ENCODE measurements at places on chromosomes 5 and 9.

DNA sequence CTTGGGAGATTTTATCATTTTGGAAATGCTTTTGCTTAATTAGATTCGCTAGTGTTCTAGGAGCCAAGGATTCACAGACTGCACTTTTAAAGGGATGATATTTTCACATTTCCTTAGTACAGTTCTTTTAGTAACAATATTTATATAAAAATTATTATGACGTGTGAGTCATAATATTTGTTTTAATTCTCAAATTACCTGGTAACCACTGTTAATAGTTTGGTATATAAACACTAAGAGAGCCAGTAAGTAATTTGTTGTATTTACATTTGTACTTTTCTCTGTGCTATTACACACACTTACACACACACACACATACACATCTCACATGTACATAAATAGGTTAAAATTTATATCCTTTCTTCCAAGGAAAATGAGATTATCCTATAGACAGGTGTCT, 58.8 kb upstream of the RAD23B start:
- DNase-seq = no peak

- DNase-seq = no peak
Measured at GRCh38 chr5:150386024-150386855, 26.5 kb downstream of the CD74 start.

DNA sequence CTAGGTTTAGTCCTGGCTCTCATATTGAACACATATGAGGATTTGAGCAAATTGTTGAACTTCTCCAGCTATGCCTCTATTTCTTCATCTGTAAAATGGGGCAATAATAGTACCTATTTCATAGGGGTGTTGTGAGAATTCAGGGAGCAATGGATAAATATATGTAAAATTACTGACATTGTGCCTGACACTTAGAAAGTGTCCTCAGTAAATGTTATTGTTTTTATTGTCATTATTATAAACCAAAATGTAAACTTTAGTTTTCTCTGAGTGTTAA, 101.7 kb downstream of the ANGPTL2 start:
- no peak for DNase-seq

GRCh38 chr5:90434116-90434714, 24.7 kb upstream of the CETN3 start:
- DNase-seq = peak; percentile 10

- no peak for DNase-seq
Measured at GRCh38 chr5:150895431-150896428, 9.1 kb downstream of the ZNF300 start.

GRCh38 chr5:43207601-43208000, 15.6 kb downstream of the NIM1K start:
- DNase-seq = no peak

- no peak for DNase-seq
Measured at GRCh38 chr9:126532489-126532888, 81.2 kb upstream of the LMX1B start.

DNA sequence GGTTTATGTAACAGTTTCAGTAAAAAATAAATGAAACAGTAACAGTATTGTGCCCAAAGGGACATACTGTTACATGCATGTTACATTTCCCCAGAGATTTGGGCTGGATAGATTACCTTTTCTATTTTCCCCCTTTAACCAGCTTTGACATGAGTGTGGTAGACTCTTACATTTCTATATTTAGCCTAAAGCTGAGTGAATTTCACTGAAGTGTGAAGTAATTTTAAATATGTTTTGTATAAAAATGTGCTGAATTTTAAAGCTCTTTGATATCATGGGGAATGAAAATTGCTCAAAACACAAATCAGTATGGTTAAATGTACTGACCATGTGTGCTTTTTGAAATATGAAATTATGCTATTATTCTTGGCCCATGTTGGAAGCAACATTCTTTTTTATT, 122.3 kb upstream of the CDH10 start:
- DNase-seq = no peak

GRCh38 chr5:44150075-44150723, 239.0 kb downstream of the FGF10 start:
- DNase-seq = no peak

DNA sequence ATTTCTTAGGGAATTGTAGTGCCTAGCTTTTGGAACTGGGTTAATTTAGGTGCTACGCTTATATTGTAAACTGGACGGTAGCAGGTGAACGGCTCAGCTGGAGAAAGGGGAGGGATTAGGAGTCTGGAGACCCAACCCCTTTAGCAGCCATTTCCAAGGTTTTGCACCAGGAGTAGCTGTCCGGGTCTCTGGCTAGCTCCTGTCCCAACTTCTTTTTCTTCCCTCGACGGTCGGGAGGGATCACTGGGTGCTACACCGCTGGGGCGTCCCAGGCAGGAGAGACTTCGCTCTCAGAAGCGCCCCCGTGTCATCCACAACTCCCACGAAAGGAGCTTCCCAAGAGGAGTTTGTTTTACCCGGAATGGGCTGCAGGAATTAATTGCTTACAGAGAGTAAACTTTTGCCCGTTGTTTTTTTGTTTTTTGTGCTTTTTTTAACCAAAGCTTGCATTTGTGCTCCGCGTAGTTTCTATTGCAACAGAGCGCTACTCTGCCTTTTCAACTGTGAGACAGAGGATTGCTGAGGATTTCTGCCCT, 1640.9 kb upstream of the C9orf72 start:
- DNase-seq = no peak

DNA sequence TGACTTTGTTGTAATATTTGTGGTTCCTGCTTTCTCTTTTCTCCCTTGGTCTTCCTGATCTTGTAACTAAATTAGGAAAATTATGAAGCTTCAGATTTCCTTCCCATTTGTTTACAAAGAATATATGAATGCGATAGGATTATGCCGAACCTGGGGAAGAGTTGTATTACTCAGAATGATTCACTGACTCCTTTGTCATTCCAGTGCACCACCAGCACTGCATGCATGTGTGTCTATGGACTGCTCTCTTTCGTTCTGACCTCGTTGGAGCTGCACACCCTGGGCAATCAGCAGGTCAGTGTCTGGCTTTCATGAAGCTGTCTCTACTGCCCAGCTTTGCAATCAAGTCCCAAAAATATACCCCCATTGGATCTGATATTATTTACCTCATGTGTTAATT, 25.5 kb downstream of the NUP188 start:
- no peak for DNase-seq

DNA sequence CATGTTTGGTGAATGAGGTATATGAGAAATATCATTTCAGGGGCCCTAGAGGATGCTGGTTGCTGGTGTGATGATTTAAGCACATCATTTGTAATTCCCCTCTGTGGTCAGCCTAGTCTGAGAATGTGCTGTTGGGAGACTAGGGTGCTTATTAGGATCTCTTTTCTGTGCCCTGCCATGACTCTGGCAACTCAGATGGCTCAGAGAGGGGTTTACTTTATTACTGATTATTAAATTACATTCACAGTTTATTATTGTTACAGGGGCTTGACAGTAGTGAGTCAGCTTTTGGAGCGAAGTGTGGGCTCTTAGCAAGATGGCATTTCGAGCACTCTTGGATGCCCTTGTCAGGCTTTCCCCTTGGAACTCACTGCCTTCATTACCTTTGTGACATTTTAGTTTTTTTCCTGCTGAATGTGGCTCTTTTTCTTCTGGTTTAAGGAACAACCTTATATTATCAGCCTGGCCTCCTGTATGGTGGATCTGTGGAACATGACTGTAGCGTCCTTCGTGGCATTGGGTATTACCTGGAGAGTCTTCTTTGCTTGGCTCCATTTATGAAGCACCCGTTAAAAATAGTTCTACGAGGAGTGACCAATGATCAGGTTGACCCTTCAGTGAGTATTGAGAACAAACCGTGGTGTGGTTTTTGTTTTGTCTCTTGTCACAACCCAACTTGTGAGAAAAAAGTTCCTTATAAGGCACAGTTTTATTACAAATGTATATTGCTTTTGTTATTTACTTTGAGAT, 33.8 kb downstream of the RCL1 start:
- DNase-seq = no peak

DNA sequence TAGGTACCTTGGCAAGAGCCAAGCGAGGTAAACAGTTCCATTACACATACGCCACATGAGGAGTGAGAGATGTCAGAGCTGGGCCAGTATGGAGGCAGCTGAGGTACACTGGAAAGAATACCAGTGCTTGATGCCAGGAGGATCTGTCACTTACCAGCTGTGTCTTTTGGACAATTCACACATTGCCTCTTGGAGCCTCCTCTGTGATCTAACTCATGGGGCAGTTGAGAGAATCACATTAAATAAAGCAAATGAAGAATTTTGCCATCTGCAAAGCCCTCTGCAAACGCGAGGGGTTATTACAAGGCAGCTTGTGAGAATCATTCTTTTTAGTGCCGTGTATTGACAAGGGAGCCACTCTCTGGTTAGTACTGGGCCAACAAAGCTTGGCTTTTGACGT, 429.7 kb upstream of the KLF4 start:
- no peak for DNase-seq

GRCh38 chr9:89256642-89257041, 54.4 kb upstream of the CKS2 start:
- DNase-seq = no peak

- no peak for DNase-seq
Measured at GRCh38 chr9:97307500-97308163, at the start of gene CCDC180. Gene CCDC180 (plus strand): TSS chr9:97307659. CDS start chr9:97308064, 405 bp downstream.

- no peak for DNase-seq
Measured at GRCh38 chr5:67802766-67803165, 412.8 kb upstream of the PIK3R1 start.
